ENCODE measurements at places on chromosomes 5 and 9.

DNA sequence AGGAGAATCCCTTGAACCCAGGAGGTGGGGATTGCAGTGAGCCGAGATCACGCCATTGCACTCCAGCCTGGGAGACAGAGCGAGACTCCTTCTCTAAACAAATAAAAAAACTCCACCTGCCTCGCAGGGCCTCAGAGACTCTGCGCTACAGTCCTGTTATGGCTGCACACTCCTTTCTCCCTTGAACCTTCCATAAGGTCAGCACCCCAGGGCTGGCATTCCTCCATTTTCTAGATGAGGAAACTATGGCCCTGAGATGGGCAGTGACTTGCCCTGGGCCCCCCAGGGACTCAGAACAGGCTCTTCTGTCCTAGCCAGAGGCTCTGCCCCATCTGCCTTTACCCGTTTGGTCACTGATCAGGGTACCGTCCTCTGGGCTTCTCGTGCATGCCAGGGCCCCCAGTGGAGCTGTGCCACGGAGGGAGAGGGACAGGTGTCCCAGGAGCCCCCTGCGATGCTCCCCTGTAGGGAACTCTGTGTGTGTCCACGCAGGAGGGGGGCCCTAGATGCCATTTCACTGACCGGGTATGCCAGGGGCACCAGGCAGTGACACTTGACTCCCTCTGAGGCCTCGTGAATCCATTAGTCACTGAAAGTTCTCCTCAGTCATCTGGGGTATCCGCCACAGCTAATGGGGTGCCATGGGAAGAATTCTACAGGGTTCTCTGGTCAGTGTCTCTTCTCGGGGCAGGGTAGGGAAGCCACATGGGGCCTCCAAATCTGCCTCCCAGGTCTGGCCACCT, 16.2 kb downstream of the RALGDS start:
- DNase-seq: no peak

DNA sequence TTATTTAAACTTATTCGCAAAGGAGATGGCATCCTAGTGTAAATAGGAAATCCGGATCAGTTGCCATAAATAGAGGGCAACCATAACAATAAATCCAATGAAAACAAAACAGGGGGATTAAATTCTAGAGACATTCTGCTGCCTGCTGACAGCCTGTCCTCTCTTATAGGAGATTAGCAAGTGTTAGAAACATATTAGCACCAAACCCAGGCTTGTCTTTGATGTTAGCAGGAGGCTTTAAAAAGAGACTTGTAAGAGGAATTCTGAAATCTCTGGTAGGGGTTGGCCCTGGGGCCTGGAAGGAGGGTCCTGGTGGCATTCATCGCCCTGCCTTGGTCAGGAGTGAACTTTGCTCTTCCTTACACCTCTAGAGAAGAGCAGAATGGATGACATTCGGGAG, 21.6 kb downstream of the NDST1 start:
- DNase-seq: no peak

DNA sequence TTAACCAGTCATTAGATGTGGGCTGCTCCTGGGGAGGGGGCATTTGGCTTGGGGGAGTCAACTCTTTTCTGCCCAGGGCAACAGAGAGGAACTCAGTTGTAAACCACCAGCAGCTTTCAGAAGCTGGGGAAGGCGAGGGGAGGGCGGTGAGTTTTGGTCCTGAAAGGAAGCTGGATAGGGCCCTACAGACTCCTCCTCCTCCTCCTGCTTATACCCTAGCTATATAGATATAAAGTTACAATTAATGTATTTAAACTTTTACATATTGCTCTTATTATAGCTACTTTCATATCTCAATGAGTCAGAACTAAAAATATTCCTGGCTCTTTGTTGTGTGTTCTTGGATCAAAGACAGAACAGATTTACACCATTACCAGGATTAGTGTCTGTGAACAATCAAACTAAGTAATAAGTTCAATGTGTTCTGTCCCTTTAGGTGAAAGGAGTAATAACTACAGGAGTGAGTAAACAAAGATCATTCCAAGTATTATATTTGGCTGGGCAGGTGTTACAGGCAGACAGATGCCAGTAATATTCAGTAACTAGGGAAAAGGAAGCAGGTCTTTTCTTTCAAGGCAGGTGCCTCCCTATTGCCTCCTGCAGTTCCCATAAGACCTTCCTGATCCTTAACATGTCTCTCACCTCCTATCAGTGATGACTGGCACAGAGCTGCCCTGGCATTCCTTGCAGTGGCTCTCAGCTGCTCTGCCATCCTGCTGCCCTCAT, 20.5 kb upstream of the VPS13A start:
- no peak for DNase-seq

- no peak for DNase-seq
Observed at GRCh38 chr5:121982893-121983285, 21.1 kb downstream of the SRFBP1 start.

DNA sequence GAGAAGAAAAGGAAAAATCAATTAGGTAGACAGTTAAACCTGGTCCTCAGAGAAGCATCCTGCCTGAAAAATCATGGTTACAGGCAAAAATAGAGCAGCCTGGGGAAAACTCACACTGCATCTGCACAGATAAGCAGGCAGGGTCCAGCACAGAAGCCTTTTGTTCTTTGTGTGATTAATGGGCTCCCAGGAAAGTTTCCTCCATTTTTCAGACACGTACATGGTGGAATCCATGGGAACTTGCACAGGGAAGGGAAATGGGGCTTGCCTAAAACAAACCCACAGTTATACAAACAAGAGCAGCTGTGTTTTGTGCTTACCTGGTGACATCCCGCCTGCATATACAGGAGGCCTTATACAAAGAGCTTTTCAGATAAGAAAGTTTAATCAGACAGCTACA, 243.9 kb upstream of the ATP10B start:
- no peak for DNase-seq

DNA sequence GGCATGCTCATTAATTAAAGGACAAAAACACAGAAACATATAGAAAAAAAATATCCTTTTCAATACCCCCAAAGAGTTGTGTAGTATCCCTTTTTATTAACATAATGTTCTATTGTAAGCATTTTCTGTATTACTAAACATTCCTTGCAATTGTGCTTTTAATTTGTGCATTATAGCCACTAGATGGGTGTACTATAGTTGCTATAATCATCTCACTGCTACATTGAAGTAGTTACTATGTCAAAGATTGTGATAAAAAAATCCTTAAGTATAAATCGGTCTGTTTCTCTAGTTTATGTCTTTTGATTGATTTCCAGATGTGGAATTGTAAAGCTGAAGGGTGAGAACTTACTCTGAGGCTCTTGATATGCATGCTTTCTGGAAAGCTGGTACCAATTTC, 21.4 kb downstream of the FREM1 start:
- no peak for DNase-seq

- DNase-seq: no peak
Observed at GRCh38 chr5:161751265-161751664, 65.7 kb downstream of the GABRA6 start.

DNA sequence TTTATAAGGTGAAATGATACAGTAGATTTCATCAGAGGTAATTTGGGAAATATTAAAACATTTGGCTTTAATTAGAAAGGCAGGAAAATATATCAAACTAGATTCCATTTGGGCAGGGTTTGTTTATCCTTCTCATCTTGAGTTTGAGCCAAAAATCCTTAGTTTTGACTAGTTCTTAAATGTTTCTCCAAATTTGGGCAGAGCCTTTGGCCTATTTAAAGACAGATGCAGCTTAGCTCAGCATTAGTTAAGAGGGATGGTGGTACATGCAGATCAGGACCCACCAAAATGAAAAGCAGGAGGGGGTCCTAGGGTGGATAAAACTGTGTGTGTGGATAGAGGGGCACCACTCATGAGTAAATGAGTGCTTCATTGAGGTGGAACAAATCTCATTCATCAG, 20.3 kb upstream of the ARRDC3 start:
- no peak for DNase-seq

GRCh38 chr5:52961274-52961681, 27.9 kb upstream of the ITGA2 start:
- DNase-seq: no peak

DNA sequence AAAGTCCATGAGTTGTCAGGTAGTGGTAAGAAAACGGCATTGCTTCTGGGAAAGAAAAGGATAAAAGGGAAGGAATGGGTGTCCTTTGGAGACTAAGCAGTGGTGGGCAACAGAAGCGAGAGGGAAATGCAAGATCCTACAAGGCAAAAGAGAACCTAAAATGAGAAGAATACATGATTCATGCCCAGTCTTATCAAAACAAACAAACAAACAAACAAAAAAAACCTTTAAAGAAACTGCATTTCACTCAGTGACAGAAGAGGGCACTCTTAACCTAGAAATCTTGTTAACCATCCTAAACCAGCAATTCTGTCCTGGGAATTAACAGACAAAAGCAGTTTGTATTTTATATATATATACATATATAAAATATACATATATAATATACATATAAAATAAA, 88.5 kb downstream of the SUSD1 start:
- DNase-seq: no peak

GRCh38 chr5:14859150-14859549, 12.4 kb downstream of the ANKH start:
- no peak for DNase-seq
